ENCODE measurements at places on chromosomes 7 and 10.

DNA sequence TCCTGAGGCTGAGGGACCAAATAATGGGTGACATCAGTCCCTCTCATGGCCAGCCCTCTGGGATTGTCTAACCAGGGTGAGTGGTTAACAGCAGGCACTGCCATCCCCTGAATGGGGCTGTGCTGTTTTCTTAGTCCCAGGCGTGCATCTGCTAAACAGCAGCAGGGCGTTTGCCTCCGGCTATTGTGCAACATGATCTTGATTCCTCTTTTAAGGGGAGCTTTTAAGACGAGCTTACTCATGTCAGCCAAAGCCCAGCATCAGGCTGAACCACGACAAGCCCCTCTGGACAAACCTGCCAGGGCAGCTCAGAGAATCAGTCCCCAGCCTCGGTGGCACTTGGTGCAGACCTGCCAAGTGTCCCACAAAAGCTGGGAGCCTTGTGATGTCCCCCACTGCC lies 16.2 kb upstream of the IGFBP3 start:
- DNase-seq = no peak

GRCh38 chr10:103679096-103679790 lies 176.1 kb downstream of the SH3PXD2A start:
- DNase-seq = no peak

GRCh38 chr7:97116308-97116707 lies 1.2 kb upstream of the SDHAF3 start:
- DNase-seq = no peak

DNA sequence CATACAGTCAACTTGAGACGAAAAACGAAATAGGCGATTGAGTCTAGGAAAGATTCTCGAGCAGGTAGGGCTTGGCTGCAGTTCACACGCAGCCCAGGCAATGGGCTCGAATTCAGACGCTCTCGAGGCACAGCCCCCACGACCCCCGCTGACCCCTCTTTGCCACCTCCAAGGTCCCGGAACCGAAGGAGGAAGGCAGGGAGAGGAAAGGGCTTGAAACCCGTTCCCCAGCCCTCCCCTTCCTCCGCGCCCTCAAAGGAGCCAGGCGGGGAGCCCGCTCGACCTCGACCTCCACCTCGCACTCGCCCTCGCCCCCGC lies 441 bp downstream of the CCDC186 start:
- DNase-seq = no peak

GRCh38 chr7:149869867-149870266 lies 3.9 kb upstream of the ATP6V0E2 start:
- DNase-seq = no peak

GRCh38 chr7:151764056-151764920 lies 112.6 kb downstream of the PRKAG2 start:
- no peak for DNase-seq

DNA sequence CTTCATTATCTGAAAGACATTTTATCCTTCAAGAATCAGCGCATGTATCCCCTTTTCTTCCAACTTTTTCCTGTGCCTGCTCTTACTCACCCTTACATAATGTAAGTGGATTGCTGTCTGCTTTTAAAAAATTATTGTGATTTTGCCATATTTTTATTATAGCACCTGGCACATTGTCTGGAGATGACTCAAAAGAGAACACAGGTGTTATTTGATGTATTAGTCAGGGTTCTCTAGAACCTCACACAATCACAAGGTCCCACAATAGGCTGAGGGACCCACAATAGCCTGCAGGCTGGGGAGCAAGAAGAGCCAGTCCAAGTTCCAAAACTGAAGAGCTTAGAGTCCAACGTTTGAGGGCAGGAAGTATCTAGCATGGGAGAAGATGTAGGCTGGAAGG lies 390.0 kb downstream of the EXOC4 start:
- no peak for DNase-seq

GRCh38 chr10:28320090-28320489 lies 17.2 kb upstream of the MPP7 start:
- DNase-seq = no peak

- no peak for DNase-seq
Measured at GRCh38 chr7:133355325-133355708, 102.4 kb downstream of the EXOC4 start.

DNA sequence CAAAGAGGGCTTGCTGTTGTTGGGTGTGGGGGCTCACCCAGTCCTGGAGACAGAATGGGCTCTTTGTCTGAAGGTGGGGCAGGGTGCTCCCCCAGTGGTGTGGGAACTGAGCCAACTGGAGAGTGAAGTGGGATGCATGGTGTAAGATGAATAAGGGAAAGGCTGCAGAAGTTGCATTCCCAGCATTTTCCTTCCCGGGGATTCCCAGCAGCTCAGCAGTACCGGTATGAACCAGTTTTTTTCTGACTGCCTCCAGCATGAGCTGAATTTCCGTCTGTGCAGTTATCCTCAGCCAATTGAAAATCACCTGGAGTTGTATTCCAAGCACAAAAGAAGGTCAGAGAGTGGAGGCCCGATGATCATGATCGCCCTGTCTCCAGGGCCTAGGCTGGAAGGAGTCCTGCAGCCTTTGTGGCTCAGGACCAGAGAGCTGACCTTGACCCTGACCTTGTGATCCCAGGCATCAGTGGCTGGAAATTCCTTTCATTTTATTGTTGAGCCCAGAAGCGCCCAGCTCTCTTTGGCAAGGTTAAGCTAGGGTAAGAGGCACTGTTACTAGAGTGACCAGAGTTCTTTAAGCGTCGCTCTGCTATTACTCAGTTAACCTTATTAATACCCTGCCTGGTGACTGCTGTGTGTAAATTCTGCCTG lies 33.4 kb downstream of the OGDH start:
- peak; percentile 84 for DNase-seq

GRCh38 chr10:58854811-58855210 lies 321.6 kb upstream of the PHYHIPL start:
- DNase-seq = no peak

DNA sequence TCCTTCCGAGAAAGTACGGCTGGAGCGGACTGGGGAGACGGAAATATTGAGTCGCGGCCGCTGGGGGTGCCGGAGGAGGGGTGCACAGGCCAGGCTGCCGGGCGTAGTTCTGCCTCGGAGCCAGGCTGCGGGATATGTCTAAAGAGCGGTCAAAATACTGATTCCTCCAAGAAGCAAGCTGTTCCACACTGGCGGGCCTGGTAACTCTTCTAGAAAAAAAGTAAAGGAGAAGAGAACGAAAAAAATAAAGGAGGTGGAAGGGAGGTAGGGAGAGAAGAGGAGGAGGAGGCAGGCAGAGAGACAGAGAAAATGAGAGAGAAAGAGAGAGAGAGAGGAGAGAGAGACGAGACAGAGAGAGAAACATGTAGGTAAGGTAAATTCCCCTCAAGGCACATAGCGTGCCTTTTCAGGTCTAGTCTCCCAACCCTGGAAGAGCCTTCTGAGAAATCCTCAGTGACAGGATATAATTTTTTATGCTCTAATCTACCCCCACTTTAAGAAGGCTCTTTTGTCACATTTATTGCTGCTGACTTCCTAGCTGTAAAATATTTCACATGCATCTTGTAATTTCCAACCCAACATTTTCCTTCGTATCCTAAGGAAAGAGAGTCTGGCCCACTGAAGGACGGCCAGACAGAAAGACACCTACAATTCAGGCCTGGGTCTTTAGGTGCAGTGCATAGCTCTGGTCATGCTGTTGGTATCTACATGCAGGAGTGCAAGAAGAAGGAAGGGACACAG lies 5.7 kb downstream of the DLX5 start:
- no peak for DNase-seq

GRCh38 chr10:74518061-74518460 lies 308.3 kb upstream of the KAT6B start:
- DNase-seq = no peak

- DNase-seq = no peak
Measured at GRCh38 chr10:13790196-13790595, 203.4 kb downstream of the PRPF18 start.

DNA sequence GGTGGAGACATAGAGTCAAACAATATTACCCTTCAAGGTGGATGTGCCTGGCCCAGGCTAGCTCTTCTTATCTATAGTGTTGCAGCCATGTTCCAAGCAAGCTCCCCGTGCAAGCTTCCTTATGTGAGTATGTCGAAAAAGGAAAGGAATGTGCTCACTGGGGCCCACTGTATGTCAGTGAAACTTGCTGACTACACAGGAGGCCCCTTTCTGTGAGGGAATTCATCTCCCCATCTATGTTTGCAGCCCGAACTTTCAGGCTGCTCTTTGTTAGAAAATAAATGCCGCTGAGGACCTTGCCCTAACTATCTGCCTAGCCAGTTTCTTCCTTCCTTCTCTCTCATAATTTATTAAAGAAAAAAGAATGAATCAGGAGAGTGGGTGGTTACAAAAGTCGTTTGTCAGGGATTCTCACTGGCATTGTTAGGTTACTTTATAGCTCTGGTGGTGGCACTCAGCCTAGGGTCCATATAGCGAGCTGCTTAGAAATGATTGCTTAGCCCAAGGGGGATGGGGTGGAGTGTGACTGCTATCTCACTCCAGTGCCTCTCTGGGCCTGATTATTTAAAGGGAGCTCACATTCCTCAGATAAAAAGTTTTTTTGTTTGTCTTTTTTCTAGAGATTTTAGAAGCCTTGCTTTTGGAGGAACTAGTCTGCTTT lies 302.1 kb downstream of the ABCA13 start:
- DNase-seq = no peak

DNA sequence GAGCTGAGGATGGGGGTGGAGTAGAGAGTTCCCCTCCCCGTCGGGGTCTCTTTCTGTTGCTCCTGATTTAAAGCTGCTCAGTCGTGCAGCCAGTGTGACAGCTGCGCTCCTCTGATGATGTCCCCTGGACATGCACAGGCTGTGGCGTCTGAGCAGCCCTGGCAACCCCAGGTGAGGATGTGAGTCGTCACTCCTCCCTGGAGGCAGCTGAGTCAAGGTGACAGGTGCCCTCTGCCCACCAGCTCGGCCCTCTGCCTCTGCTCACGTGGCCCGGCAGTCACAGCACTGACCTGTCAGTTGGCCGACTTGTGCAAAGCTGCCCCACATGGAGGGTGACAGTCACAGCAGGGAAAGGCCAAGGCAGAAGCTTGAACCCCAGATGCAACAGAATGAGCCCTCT lies 33.9 kb downstream of the ANXA8 start:
- DNase-seq = no peak

GRCh38 chr7:17234030-17234397 lies 64.4 kb upstream of the AHR start:
- no peak for DNase-seq

GRCh38 chr10:124325998-124326636 lies 92.6 kb downstream of the OAT start:
- DNase-seq = no peak

DNA sequence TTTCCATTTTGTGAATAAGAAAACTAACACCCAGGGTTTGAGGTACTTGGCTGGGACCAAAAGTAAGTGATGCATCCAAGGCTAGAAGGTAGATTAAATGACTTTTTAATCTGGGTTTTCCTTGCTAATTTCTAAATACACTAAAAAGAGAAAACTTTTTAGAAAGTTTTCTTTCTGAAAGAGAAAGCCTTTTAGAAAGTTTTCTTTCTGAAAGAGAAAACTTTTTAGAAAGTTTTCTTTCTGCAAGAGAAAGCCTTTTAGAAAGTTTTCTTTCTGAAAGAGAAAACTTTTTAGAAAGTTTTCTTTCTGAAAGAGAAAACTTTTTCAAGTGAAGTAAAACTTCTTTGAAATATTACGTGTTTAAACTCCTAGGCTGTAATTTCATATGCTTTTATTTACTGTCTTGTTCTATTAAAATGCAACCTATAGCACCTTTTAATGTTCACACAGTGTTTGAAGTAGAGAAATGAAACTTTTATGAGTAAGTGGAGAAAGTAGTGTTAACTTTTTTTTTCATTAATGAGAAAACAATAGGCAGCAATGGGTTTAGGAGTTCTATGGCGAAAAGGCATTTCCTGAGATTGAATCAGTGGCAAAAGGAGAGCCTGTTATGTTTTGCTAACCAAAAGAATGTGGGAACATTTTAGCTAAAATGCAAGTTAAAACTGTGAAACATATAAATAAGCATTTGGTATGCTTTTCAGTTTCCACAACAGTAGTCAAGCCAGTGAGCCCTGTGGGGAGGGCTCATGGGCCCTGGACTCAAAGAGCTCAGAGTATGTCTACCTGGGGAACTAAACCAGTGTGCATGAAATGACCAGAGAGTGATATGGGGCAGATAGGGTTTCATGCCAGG lies 103.7 kb downstream of the RBM20 start:
- DNase-seq = no peak

DNA sequence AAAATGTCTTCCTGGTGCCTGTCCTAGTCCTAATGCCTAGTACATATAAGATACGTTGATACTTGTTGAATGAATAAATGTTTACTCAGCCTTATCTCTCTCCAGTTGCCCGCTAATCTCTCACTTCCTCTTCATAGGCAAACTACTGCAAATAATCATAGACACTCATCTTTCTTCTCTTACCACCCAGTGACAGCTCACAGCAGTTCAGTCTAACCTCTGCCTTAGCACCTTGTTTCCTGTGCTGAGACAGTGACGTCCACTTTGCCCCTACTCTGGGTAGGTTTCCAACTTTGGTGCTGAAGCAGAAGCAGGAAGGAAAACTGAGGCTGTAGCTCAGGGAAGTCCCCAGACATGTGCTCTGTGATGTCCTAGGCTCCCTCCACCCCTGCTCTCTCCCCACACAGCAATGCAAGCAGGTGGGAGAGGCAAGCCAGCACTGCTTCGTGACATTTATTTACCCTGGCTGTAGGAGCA lies 45.5 kb upstream of the RHOBTB1 start:
- no peak for DNase-seq

- DNase-seq = no peak
Measured at GRCh38 chr10:126166797-126167196, 221.5 kb downstream of the ADAM12 start.

DNA sequence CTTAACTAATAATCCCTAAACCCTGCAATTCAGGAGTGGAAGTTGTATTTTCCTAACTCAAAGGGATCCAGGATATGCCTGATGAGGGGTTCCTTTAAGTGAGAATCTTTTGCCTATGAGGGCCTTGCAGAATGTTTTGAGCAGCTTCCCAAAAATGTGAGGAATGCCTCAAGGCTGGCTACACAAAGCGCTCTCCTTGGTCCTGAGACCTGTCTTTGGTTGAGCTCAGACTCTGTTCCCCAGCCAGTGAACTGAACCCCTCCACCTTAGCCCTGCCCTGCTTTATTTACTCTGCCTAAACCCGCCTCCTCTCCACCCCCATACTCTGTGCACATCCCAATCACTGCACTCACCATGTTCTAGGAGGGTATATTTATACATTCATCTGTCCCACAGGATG lies 108.6 kb downstream of the NRCAM start:
- DNase-seq = no peak

DNA sequence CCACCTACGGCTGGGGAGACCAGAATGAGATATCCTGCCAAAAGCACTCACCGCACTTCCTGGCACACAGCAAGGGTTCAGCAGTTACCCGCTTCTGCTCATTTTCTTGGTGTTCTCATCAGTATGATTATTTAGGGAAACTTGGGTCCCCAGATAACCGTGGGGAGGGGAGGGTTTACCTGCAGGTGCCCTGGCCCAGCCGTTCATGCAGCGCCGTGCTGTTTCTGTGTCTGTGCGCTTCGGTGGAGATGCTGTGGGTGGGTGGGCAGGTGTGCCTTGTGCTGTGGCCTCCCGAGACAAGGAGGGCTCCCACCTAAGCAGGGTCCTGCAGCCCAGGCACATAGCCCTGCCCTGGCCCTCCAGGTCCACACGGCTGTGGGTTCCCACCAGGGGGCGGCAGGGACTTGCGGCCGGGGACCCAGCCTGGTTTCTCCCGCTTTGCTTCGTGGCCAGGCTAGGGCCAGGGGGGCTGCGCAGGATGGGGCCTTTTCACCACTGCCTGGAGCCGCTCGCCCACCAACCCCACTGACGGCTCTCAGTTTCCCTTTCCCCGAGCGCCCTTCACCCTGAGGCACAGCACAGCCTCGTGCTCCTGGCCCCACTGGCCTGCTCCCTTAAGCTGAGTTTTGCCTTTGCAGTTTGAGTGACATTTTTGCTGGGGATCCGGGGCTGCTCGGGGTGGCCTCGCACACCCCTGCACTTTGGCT lies 78.5 kb downstream of the LHPP start:
- DNase-seq = no peak

Data from SW 1271 (cell line).